BJ (cell line): ENCODE measurements at places on chromosomes 6 and 20.

DNA sequence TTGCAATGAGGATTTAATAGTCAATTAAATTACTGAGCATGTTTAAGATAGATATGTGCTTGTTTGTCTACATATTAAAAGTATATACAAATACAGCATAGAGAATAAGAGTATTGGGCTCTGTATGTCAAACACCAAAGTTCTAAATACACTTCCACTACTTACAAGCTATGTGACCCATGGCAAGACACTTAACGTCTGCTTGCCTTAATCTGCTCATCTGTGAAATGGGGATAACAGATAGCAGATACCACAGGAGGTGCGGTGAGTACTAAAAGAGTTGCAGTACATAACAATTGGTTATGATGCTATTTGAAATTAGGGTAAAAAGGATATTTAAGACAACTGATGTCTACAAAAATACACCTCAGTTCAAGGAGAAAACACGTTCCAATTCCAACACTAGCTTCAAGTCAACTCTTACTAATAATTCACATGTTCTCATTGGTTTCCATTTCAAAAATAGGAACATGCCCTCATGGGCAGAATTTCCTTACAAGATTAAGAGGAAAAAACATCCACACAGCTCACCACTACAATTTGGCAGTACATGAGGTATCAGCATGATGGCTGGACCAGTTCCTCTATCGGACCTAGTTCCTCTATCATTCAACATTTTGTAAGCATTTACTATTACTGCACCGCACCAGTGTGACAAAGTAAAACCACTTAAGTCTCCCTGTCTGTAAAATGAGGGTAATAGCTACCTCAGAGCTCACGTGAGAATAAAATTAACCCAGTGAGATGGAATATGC lies 101.1 kb downstream of the SMLR1 start:
- DNase-seq, result no peak

GRCh38 chr6:87573307-87574024 lies 16.3 kb downstream of the RARS2 start:
- DNase-seq, result no peak

GRCh38 chr20:31704225-31705119 lies 18.2 kb downstream of the BCL2L1 start:
- DNase-seq, result no peak

GRCh38 chr6:26520850-26521599 lies 17.1 kb upstream of the HMGN4 start:
- DNase-seq, result no peak

- no peak for DNase-seq
Measured at GRCh38 chr6:19454001-19454720, 383.0 kb upstream of the ID4 start.

DNA sequence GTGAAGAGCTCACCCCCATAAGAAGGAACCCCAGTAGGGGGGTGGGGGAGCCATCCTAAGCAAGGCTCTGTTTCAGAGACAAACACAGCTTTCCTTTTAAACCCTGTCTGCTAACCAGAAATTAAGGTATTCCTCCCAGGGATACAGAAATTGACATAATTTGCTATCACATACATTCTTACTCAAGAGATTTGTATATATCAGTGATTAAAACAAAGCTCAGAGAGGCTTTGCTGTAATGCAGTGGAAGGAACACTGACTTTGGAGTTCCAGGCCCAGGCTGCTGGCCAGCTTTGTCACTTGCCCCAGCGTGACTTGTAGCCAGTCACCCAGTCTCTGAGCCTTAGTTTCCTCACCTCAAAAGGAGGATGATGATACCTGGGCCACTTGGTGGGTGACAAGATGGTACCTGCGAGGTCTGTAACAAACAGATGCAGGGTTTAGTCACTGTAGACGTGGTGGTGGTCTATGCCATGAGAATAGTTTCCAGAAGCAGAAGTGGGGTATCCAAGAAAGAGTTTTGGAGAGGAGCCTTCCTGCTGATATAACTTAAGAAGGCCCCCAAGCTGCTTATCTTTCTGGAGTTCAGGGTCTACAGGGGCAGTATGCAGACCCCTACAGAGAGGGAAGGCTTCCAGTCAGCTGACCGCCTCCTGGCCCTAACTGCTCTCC lies 3.2 kb upstream of the FOXF2 start:
- no peak for DNase-seq

DNA sequence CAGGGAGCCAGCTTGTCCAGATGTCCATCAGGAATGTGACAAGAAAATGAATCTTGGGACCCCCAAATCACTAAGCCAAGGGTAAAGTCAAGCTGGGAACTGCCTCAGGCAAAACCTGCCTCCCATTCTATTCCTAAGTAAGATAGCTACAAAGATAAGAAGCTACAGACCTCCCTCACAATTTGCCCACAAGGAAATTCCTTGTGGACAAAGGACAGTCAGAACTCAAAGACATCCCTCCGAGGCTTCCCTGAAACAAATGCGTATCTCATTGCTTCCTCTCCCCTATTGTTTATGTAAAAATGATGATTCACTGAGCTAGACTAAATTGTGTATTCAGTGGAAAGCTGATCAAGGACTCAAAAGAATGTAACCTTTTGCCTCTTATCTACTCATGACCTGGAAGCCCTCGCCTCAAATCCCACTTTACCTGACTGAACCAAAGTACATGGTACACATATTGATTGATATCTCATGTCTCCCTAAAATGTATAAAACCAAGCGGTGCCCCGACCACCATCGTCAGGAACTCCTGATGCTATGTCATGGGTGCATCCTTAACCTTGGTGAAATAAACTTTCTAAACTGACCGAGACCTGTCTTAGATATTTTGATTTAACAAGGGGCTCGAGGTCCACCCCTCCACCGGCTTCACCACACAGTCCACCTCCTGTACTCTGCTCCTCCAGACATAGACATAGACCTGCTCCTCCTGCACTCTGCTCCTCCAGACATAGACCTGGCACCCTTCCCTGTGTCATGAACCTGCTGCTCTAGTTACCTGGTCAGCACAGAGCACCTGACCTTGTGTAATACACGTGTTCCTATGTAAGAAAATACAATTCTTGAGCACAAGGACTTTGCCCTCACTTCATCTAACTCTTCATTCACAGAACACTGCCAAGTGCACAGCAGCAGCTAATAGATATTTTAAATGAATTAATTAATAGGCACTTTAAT lies 81.4 kb downstream of the WDR27 start:
- no peak for DNase-seq

DNA sequence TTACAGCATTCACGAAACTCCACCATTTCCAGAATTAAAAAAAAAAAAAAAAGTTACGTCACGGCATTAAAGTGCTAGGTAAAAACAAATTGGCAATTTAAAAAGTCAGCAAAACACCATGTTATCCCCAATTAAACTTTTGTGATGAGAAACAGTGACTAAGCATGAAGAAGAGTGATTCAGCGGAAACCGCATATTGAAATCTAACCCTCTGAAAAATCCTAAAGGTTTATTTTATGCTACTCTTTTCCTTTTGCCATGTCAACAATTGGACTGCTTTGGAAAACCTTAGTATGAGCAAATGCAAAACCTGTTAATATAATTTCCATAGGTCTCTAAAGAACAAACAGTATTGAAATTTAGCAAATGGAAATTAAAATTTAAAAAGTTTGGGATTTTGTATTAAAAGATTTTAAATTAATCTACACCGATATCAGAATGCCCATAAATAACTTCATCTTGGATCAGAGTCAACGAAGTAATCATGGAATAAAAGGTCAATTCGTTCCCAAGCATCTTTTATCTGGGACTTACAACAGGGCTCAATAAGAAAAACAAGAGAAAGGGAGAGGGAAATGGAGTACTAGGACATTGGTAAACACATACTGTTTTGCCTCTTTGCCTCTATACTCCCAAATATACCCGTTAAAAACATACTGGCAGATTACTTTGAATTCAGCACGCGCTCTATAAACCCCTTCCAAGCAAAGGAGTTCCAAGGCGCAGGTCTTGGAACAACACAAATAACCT lies 1.1 kb downstream of the FBXO30 start:
- no peak for DNase-seq

- no peak for DNase-seq
Measured at GRCh38 chr6:69985180-69985579, 118.8 kb downstream of the COL19A1 start.

GRCh38 chr6:87213364-87213763 lies 58.0 kb downstream of the ZNF292 start:
- DNase-seq, result no peak

DNA sequence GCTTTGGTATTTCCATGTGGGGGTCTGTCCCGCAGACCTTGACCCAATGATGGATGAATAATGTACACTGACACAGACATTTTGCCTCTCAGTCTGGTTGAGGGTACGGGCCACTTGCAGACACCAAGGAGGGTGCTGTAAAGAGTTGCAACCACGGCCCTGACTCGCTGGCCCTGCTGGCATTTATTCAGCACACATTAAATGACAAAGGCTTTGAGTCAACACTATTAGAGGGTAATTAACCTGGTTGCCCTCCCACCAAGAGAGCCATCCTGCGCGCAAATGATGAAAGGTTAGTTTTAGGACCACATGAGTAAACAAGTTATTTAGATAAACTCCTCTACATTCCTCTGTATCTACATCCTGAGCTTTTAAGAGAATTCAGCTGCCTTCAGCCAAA lies 308.9 kb upstream of the MMS22L start:
- no peak for DNase-seq

- DNase-seq, result no peak
Measured at GRCh38 chr6:108559884-108560462, 744 bp upstream of the FOXO3 start.

GRCh38 chr6:141598487-141598886 lies 534.2 kb upstream of the GJE1 start:
- DNase-seq, result no peak

DNA sequence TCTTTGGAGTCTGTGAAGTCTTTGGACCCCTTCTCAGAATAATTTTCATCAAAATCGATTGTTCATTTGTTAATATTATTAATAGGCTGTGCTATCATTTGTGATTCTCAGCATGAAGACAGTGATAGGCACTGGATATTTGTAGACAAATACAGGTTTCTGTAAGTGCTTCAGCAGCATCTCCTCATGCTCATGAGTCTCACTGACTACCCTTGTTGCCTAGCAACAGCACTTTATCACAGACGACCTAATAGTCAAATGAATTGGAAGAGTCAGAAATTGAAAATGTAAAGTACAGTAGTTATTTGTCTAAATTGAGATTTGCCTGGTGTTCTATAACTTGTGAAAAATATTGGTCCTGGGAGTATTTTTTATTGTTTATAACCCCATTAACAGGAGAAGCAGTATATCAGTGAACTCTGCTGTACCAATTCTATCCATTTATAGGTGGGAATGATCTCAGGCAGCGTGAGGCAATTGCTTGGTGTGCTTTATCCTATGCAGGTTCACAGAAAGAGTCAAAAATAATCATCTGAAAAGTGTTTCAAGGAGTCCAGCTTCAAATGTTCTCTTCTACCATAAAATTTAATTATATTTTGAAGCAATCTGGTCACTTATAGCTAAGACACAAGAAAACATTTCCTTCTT lies 684.6 kb downstream of the RFPL4B start:
- no peak for DNase-seq

- no peak for DNase-seq
Measured at GRCh38 chr6:13863699-13864155, 49.4 kb upstream of the MCUR1 start.

GRCh38 chr6:144265061-144265357 lies 20.1 kb upstream of the UTRN start:
- no peak for DNase-seq

- no peak for DNase-seq
Measured at GRCh38 chr6:118639054-118639964, 12.1 kb downstream of the CEP85L start.

DNA sequence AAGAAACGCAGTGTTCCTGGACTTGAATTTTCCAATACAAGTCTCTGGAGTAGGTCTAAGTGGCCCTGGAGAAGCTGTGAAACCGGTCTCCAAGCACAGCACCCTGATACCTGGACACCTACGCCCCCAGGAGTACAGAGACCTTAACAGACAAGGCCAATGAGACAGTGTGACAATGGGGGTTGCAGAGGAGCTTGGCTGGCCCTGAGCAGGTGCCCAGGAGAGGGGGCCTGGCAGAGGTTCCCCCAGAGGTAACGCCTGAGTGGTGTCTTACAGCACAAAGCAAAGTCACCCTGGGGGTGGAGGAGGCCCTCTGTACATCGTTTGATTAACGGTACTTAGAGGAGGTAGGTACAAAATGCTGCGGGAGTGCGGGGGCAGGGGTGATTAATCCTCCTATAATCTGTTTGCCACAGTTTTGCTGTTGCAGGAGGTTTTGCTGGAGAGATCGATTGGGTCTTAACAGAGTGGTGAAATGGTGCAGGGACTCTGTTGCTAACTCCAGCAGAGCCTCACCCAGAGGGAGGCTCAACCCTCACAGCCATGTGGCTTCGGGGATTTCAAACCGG lies 37.3 kb upstream of the APCDD1L start:
- DNase-seq, result no peak

- DNase-seq, result no peak
Measured at GRCh38 chr6:155224618-155225017, 39.2 kb upstream of the CLDN20 start.

- DNase-seq, result no peak
Measured at GRCh38 chr20:64166721-64167615, 2.7 kb downstream of the MYT1 start.

DNA sequence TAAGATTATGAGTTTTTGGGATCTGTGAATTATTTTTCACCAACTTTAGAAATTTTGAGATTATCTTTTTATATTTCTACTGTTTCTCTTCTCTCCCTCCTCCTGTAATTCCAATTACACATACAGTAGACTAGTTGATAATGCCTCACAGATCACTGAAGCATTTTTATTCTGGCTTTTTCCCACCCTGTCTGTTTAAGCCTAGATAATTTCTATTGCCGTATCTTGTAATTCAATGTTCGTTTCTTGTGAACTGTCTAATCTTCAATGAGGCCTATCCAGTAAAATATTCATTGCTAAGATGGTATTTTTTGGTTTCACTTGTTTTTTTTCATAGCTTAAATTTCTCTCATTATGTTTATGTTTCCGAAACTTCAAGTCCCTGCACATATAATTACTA lies 12.0 kb downstream of the MDN1 start:
- DNase-seq, result no peak

- DNase-seq, result no peak
Measured at GRCh38 chr20:37534401-37535157, 6.9 kb upstream of the BLCAP start.

- no peak for DNase-seq
Measured at GRCh38 chr20:11305406-11305805, 612.3 kb upstream of the BTBD3 start.

DNA sequence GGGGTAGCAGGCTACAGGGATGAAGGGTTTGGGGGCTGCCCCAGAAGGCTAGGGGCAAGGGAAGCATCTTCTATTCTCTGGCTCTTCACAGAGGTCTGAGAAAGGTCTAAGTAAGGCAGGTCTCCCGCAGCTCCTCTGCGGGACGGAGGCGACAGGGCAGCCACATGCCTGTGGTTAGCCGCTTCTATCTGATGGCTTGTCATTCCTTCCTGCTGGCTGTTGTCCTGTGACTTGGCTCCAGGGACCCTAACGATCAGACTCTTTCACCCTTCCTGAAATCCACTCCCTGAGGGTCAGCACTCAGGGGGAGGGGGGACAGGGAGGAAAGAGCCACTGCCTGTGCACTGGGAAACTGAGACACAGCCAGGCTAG lies 673 bp downstream of the CST7 start:
- no peak for DNase-seq
